ENCODE measurements at places on chromosomes 2 and 18.
A peak's percentile ranks its signal among the peaks of the same experiment; 100 is the strongest.

GRCh38 chr2:223465793-223466192 lies 136.4 kb downstream of the SCG2 start:
- peaks cover 1% of the 10 kb centered on the region for H3K36me3 ChIP-seq
- no peaks in the 10 kb centered on the region for H3K27me3 ChIP-seq
- H3K27ac ChIP-seq: no peak overlapping the region
- H3K4me3 ChIP-seq: no peak overlapping the region
- DNase-seq: no peak

- no peak overlapping the region for H3K4me3 ChIP-seq
- H3K27ac ChIP-seq: no peak overlapping the region
- DNase-seq: no peak
These were observed 244.9 kb downstream of the KLHL29 start for GRCh38 chr2:23629772-23630480.

GRCh38 chr2:74585406-74586185 lies 31.1 kb downstream of the DOK1 start:
- H3K27ac ChIP-seq: no peak overlapping the region
- no peak for DNase-seq

- DNase-seq: no peak
- H3K27ac ChIP-seq: no peak overlapping the region
- no peak overlapping the region for H3K4me3 ChIP-seq
These were observed 140.9 kb upstream of the XPO1 start for GRCh38 chr2:61679096-61679495.

DNA sequence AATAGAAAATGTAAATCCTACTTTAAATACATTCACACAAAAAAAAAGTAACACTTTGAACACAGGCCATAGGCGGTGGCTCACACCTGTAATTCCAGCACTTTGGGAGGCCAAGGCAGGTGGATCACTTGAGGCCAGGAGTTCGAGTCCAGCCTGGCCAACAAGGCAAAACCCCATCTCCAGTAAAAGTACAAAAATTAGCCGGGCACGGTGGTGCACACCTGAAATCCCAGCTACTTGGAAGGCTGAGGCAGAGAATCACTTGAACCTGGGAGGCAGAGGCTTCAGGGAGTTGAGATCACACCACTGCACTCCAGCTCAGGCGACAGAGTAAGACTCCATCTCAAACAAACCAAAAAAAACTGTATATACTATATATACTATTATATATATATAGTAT lies 303.6 kb downstream of the BCL11A start:
- H3K4me3 ChIP-seq: no peak overlapping the region
- H3K4me1 ChIP-seq: no peaks in the 10 kb centered on the region
- H3K27ac ChIP-seq: no peak overlapping the region

GRCh38 chr2:111665551-111666116 lies 218.4 kb downstream of the ANAPC1 start:
- H3K27ac ChIP-seq: no peak overlapping the region
- H3K4me1 ChIP-seq: peaks cover 10% of the 10 kb centered on the region
- H3K27me3 ChIP-seq: no peaks in the 10 kb centered on the region
- H3K36me3 ChIP-seq: no peaks in the 10 kb centered on the region

GRCh38 chr2:10220045-10220901 lies 82.4 kb upstream of the HPCAL1 start:
- peaks cover 1% of the 10 kb centered on the region for H3K36me3 ChIP-seq
- H3K27ac ChIP-seq: no peak overlapping the region
- no peak for DNase-seq
- H3K27me3 ChIP-seq: peaks cover 22% of the 10 kb centered on the region
- no peak overlapping the region for H3K4me3 ChIP-seq

DNA sequence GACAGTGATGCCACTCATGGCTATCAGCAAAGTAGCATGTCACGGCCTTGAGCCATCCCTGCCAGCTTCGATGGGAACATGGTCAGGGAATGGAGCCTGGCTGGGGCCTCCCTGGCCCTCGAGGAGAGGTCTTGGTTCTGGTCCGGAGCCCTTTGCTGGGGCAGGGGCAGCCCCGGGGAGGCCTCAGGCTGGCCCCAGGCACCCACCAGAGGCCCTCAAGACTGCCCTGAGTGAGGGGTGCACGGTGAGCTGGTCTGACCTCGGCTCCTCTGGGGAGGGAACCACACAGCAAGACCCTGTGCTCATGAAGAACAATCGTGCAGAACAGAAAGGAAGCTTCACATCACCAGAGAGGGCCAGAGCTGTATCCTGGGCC lies 75.2 kb upstream of the OTOS start:
- H3K4me3 ChIP-seq: no peak overlapping the region
- no peaks in the 10 kb centered on the region for H3K4me1 ChIP-seq
- H3K27ac ChIP-seq: no peak overlapping the region
- H3K27me3 ChIP-seq: no peaks in the 10 kb centered on the region

GRCh38 chr18:46071653-46072375 lies at the start of gene PSTPIP2:
Gene PSTPIP2, minus strand, starts transcription at chr18:46072260. Its CDS starts 72 bp downstream, at chr18:46072188.
- H3K27ac ChIP-seq: peak within 1 kb of the TSS; percentile 39
- peaks cover 44% of the 10 kb centered on the region for H3K4me1 ChIP-seq
- peaks cover 4% of the 10 kb centered on the region for H3K36me3 ChIP-seq
- H3K27me3 ChIP-seq: no peaks in the 10 kb centered on the region
- peak; percentile 42 for DNase-seq

GRCh38 chr2:219527076-219527394 lies 12.8 kb downstream of the ASIC4 start:
- H3K4me1 ChIP-seq: peaks cover 2% of the 10 kb centered on the region
- no peak for DNase-seq
- H3K4me3 ChIP-seq: no peak overlapping the region
- peaks cover 1% of the 10 kb centered on the region for H3K36me3 ChIP-seq
- peaks cover 93% of the 10 kb centered on the region for H3K27me3 ChIP-seq

DNA sequence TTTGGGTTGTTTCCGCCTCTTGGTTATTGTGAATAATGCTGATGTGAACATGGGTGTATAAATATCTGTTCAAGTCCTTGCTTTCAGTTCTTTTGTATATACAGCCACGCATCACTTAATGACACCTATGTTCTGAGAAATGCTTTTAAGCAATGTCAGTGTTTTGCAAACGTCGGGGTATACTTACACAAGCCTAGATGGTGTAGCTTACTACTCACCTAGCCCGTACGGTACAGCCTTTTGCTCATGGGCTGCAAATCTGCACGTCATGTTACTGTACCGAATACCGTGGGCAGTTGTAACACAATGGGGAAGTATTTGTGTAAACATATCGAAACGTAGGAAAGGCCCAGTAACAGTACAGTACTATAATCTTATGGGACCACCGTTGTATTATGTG lies 12.4 kb downstream of the RALB start:
- no peak for DNase-seq
- no peaks in the 10 kb centered on the region for H3K36me3 ChIP-seq
- no peaks in the 10 kb centered on the region for H3K27me3 ChIP-seq
- no peak overlapping the region for H3K27ac ChIP-seq
- no peak overlapping the region for H3K4me3 ChIP-seq

DNA sequence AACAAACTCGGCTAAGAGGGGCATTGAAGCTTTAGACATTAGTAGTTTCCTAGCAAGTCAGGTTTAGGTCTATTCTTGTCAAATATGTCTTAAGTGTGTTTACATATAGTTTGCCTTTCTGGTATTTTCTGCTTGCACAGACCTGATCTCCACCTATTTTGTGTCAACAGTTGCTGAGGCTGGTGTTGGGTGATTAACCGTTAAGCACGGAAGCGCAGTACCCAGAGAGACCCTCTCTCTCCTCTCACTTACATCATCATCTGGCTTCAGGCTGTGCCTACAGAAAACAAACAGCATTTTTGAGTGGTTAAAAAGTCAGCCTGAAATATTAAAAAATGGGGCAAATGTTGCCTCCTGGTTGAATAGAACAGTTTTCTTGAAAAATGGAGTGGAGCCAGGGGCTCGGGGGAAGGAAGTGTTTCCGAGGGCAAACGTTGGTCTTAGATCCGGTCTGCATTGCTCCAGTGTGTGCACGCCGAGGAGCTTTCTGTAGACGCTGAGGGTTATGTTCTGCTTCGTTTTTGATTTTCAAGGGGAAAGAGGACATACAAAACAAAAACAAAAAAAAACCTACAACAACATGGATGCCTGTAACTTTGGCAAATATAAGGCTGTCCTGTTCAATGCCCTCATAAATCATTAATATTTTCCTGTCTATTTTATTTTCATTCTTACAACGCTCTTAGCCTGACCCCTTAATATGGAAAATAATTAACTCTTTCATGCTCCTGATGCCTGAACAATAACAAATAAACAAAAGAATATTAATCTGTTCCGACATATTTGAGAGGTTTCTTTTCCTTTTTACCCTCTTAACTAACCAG lies 120.8 kb downstream of the MEIS1 start:
- no peak overlapping the region for H3K27ac ChIP-seq
- no peaks in the 10 kb centered on the region for H3K4me1 ChIP-seq
- no peak overlapping the region for H3K4me3 ChIP-seq
- peaks cover 2% of the 10 kb centered on the region for H3K36me3 ChIP-seq
- H3K27me3 ChIP-seq: no peaks in the 10 kb centered on the region
- DNase-seq: no peak

DNA sequence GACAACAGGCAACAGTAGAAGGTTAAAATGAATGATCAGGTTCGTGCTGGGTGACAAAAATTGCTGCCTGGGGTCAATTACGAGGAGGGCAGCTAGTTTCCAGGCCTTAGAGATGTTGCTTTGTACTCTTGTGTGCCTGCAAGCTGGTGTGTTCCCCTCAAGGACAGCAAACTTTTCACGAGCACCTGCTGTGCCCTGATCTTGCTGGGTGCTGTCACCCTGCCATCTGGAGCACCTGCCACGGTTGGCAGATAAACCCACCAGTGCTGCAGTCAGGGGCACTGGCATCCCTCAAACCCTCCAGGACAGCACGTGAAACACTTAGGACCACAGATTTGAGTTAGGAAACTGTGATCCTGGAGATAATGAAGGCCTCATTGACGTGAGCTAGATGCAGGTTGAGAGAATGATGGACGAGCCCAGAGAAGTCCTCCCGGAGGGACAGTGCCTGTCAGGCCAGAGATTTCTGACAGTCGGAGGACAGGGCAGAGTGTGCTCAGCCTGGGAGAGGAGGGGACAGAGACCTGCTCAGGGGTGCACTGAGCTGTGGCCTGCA lies 104.3 kb upstream of the RAB12 start:
- H3K27me3 ChIP-seq: peaks cover 65% of the 10 kb centered on the region
- peaks cover 1% of the 10 kb centered on the region for H3K36me3 ChIP-seq
- no peak for DNase-seq

- peak overlapping the region; percentile 99 for H3K27ac ChIP-seq
- H3K36me3 ChIP-seq: peaks cover 18% of the 10 kb centered on the region
- peaks cover 80% of the 10 kb centered on the region for H3K4me1 ChIP-seq
- H3K4me3 ChIP-seq: peak overlapping the region; percentile 70
These were observed 69.5 kb downstream of the ARL4C start for GRCh38 chr2:234427081-234428061.

DNA sequence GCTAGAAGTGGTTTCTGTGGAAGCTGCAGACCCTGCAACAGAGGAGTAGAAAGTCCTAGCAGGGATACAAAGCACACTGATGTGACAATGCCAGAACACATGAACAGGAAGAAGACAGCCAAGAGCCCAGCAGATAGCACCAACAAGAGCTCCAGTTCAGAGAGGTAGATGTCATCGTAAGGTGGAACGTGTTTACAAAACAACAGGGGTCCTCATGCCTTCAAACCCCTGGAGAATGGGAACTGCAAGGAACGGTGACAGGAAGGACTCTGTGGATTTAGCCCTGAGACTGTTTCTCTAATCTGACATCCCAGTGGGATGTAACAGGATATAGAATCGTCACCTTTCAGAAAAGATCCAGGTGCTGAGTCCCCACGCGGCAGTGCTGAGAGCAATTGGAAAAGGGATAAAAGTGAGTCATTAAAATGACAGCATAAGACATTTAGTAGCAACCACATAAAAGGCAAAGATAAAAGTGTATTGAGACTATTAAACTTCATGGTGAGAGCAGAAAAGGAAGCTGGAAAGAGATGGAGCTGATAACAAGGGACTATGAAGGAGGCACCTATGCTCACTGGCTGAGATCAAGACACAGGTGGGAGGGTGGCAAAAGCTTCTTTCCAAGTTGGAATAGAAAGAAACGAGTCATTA lies 195.2 kb downstream of the FBXO15 start:
- DNase-seq: no peak
- no peaks in the 10 kb centered on the region for H3K4me1 ChIP-seq
- no peaks in the 10 kb centered on the region for H3K36me3 ChIP-seq

DNA sequence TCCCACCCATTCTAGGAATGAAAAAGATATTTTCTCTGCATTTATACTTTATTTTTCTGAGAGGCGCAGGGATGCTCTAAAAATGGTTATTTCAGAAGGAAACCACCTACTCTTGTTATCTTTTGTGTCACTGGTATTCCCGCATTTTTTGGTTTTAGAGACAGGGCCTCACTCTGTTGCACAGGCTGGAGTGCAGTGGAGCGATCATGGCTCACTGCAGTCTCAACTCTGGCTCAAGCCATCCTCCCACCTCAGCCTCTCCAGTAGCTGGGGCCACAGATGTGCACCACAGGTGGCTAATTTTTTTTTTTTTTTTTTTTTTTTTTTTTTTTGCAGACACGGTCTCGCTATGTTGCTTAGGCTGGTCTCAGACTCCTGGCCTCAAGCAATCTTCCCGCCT lies 135.9 kb downstream of the NCK2 start:
- peak overlapping the region; percentile 58 for H3K27ac ChIP-seq
- peaks cover 81% of the 10 kb centered on the region for H3K4me1 ChIP-seq
- H3K36me3 ChIP-seq: peaks cover 31% of the 10 kb centered on the region
- DNase-seq: no peak

- H3K27ac ChIP-seq: peak overlapping the region; percentile 63
- no peak for DNase-seq
- H3K27me3 ChIP-seq: no peaks in the 10 kb centered on the region
- peak overlapping the region; percentile 59 for H3K4me3 ChIP-seq
These were observed 87.9 kb upstream of the ITGA6 start for GRCh38 chr2:172339371-172340010.

GRCh38 chr18:41973983-41974382 lies 18.9 kb downstream of the PIK3C3 start:
- no peaks in the 10 kb centered on the region for H3K27me3 ChIP-seq
- peaks cover 35% of the 10 kb centered on the region for H3K4me1 ChIP-seq
- DNase-seq: no peak
- H3K27ac ChIP-seq: no peak overlapping the region
- no peak overlapping the region for H3K4me3 ChIP-seq

GRCh38 chr2:117222809-117223208 lies 591.7 kb upstream of the DDX18 start:
- H3K4me1 ChIP-seq: no peaks in the 10 kb centered on the region
- H3K27me3 ChIP-seq: no peaks in the 10 kb centered on the region
- no peaks in the 10 kb centered on the region for H3K36me3 ChIP-seq

All from central memory CD8-positive, alpha-beta T cell (primary cell).